ENCODE measurements at places on chromosomes 5 and 9.

- no peak for DNase-seq
Observed at GRCh38 chr9:71620331-71620730, 148.0 kb downstream of the CEMIP2 start.

DNA sequence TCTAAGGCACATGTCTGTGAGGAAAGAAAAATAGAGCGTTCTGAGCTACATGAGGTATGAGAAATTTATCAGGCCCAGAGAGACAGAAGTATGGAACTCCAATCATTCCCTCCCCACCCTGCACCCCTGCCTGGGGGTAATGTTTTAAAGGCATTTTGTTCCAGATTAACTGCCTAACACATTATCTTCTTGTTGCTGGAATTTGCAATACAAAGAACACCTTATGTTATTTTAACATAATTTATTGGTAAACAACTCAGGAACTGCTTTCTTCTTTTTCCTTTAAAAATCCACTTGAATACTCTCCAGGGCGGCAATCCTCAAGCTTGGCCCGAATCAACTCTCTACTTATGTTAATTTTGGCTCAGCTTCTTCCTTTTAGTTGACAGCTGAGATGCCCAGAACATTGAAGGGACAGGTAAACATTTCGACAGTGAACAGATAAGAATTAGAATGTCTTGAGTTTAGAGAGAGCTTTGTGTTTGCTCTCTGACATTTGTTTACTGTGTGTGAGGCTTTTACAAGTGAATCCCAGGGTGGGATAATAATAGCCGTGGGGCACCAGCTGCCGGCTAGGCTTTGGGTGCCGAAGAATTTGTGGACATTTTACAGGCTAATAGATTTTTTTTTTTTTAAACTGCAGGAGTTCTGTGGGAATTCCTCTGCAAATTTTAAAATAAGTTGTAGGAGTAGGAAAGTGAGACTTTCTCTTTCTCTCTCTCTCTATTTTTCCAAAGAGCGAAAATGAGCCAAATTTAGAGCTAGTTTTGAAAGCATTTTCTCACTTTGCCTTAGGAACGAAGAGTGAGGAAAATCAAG lies 96.4 kb upstream of the TAF11L2 start:
- no peak for DNase-seq

DNA sequence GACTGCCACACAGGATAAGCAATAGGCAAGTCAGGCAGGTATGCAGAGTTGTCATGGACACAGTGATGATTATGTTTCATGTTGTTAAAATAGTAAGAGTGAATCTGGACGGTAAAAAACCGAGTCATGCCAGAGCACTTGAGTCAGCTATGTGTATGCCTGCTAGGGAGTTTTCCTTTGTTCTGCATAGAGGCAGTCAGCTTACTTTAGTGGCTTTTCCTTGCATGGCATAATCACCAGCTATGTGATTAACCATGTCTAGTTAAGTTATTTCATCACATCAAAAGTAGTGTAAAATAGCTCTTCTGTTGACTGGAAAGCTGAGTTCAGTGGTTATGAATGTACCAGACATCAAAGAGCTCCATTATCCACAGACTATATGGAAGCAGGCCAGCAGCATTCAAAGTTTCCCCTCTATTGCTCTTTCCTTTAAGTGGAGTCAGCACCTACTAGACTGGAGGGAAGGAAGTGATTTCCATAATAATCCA lies 989.8 kb downstream of the TLE1 start:
- peak; percentile 23 for DNase-seq

DNA sequence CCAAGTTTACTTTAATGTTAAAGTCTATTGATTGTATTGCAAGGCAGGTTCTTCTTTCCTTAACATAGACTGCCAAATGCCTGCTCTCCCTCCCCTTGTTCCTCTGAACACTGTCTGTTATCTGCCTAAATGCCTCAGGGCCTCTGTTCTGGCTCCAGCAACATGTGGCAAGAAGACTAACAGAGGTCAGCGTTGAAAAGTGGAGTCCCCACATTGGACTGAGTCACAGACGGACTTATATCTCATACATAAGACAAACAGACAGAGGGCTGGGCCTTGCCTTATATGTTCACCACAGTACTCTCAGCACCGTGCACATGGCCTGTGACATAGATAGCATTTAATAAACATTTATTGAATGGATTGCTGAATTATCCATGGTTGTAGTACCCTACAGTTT lies 91.4 kb downstream of the TSSK1B start:
- DNase-seq, result no peak

- DNase-seq, result no peak
Observed at GRCh38 chr5:120103495-120103894, 360.6 kb upstream of the PRR16 start.

DNA sequence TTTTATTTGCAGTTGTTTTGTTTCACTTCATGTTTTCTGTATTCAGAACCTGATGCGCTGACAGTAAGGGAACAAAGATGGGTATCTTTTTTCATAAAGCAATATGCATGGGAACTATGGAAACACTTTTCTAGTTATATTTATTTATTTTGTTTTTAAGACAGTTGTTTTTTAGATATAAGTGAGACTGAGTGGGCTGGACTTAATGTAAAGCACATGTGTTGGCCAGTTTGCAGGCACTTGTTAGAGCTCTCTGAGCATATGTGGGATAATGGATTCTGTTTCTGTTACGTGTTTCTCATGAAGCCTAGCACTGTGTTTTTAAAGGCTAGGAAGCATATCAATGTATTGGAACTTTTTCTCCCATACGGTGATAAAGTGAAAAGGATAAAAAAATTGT lies 164.1 kb downstream of the PRR16 start:
- DNase-seq, result no peak

- no peak for DNase-seq
Observed at GRCh38 chr5:41809128-41809527, 61.1 kb downstream of the OXCT1 start.

- no peak for DNase-seq
Observed at GRCh38 chr5:113058269-113058668, 81.7 kb downstream of the DCP2 start.

GRCh38 chr5:135134691-135135381 lies 100.8 kb upstream of the PITX1 start:
- no peak for DNase-seq

DNA sequence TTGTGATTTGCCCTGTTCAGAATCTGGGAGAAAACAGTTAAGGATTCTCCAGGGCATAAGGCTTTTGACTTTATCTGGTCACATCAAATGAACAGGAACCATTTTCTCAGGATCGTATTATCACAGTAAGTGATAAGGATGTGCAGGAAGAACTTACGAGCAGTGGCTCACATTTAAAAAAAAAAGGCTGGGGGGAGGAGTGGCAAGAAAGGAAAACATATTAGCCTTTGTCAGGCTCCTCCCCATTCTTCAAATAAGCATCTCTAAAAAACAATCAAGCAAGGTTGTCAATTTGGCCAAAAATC lies 234.3 kb upstream of the TMEM161B start:
- DNase-seq, result no peak

GRCh38 chr5:108675736-108676135 lies 72.0 kb upstream of the FER start:
- no peak for DNase-seq

- no peak for DNase-seq
Observed at GRCh38 chr9:16293610-16294009, 576.9 kb downstream of the BNC2 start.

DNA sequence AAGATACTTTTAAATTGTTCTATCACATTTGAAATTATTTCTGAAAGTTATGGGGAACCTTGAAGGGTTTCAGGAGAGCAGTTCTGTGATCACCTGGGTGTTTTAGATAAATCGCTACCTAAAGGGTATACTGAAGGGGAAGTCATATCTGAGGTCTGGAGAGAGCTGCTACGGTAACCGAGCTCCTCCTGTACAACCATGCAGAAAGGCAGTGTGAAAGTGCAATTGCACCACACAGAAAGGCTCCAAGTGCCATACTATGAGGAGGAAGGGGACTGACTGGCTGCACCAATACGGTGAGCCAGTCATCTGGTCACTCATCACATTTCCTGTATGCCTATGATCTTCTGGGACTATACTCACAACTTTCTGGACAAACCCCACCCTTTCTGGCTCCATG lies 241.4 kb upstream of the SLC24A2 start:
- no peak for DNase-seq

GRCh38 chr5:92939428-92939827 lies 641.6 kb downstream of the NR2F1-AS1 start:
- no peak for DNase-seq

- no peak for DNase-seq
Observed at GRCh38 chr9:27676827-27677226, 103.5 kb upstream of the C9orf72 start.

- no peak for DNase-seq
Observed at GRCh38 chr9:38419181-38419580, 5.1 kb downstream of the IGFBPL1 start.

GRCh38 chr9:107637421-107638420 lies 148.2 kb upstream of the KLF4 start:
- peak; percentile 99 for DNase-seq

DNA sequence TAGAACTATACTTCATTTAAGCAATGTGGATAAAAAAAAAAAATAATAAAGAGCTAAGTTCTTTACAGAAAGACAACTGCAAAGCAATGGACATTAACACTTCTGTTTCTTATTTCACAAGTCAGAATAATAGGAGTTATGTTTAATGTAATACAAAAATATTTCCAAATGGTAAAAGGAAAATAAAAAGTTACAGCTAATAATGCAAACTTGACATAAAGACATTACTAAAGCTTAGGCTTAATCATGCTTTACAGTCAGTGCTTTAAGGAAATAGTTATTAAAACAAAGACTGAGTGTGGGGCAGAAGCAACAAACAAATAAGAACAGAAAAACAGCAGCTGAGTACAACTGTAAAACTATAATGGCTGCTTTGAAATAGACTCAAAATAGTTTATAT lies 56.7 kb downstream of the ZFR start:
- no peak for DNase-seq

- no peak for DNase-seq
Observed at GRCh38 chr5:73960023-73960422, 334.0 kb downstream of the ARHGEF28 start.

DNA sequence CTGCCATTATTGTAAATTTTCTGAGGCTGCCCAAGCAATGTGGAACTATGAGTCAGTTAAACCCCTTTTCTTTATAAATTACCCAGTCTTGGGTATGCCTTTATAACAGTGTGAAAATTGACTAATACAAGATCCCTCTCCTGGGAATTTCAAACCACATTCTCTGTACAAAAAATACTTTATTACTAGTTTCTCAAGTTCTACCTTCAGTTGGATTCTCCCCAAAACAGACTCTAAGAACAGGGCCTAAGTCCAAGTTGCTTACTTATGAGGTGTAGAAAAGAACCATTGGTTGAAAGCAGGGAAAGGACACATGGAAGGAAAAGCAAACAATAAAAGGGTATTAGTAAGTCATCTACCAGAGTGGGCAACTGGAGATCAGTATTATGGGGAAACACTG lies 343.2 kb downstream of the TMEM232 start:
- DNase-seq, result no peak

DNA sequence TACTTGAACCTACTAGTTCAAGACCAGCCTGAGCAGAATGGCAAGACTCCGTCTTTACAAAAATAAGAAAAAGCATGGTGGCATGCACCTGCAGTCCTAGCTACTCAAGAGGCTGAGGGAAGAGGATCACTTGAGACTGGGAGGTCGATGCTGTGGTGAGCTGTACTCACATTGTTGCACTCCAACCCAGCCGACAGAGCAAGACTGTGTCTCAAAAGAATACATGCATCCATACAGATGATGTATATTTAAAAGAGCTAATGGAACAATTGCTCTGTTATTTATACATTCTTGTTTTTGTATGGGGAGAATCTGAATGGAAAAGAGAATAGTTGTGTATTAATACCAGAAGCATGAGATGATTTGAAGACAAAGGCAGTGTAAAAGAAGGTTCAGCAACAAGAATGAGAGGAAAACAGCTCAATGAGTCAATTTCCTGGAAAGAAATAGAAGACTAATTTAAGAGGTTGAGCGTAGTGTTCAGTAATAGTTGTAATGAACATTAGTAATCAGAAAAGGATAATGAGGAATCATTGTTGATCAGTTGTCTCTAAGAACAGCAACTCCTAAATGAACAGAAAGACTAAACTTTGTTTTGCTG lies 1.9 kb upstream of the LRRC70 start:
- no peak for DNase-seq

DNA sequence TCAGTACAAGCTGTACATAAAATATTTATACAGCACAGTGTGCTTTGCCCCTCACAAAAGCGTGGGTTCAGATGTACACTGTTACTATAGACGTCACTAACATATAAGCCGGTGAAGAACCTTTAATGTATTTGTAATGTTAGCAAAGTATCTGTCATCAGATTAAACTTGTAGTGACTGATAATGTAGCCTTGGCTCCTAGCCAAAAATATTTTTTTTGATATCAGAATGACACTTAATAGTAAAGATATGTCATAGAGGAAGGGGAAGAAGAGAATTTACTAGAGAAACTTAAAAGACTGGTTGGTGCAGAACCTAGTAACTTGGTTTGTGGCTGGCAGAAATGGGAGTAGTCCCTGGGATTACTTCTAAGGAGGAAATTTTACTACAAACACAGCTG lies 258.7 kb upstream of the DMRT1 start:
- no peak for DNase-seq

DNA sequence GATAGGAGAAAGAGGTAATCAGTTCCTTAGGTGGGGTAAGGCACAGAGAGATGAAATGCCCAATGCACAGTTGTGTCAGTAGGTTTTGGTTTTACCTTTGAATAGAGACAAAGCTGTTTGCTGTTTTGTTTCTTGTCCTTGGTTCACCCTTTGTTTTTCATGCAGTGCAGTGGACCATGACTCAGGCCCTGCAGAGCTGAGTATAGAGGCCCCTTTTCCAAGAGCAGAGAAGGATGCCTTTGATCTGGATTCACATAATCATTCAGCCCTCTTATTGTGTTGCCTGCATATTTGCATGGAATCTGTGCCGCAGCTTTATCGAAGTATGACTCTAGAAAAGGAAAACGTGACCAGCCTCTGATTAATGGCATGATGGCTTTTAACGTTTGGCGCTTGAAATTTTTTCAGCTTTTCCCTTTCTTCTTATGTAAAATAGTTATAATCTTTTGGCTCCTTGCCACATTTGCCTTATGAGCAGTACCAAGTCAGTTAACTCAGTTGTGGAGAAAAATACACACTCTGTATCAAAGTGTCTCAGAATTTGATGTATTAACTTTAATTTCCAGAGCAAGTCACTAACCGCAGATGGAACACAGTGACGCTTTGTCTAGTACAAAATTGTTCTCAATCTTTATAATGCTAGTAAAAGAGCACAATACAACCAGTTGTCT lies 197.6 kb downstream of the KDM4C start:
- no peak for DNase-seq

DNA sequence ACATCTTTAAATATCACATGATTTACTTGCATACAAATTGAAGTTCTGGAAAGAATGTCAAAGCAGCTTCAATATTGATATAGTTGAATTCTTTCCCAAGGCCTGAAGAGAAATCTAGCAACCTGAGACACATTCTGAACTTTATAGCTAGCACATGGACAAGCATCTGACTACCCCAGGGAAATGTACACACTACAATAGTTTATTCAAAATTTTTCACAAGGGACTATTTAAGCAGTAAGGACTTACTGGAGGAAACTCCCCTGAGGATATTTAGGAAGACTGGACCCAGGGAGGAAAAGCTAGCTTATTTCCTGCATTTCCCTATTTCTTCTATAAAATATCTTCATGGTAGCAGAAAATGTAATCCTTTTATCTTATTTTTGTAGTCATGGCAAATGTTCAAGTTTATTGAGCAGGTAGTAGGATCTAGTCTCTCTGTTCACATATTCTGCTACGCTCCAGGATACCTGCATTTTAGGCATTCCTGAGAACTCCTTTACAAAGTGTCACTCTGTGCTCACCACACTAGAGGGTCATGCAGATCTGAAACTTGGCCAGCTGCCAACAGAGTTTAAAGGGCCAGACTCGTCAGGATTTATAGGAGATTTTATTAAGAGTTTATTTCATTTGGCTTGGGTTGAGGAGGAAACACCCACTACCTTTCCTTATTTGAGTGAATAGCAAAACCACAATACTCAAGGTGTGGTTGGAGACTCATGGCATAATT lies 348.4 kb upstream of the FTMT start:
- peak; percentile 8 for DNase-seq
